ENCODE measurements at places on chromosomes 7 and 10.

- no peak for DNase-seq
These were observed 13.0 kb downstream of the ANTXRL start for GRCh38 chr10:46299536-46300369.

DNA sequence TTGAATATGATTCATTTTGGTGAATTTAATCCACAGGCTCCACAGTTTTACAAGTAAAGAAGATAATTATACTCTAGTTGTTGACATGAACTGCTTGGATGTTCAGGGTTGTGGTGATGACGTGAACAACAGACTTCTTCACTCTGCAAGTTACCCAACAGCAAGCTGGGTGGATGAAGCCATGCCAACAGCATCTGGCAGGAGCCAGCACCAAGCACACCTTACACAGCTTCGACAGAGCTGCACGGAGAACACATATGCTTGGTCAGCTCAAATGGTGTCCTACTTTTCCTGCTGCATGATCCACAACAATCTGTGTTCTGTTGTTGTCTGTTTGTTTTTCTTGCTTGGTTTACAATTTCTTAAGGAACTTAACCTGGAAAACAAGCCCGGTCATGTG is 9.8 kb downstream of the NOD1 start:
- DNase-seq: no peak

- DNase-seq: no peak
These were observed 270.5 kb downstream of the CCDC3 start for GRCh38 chr10:12730809-12731519.

DNA sequence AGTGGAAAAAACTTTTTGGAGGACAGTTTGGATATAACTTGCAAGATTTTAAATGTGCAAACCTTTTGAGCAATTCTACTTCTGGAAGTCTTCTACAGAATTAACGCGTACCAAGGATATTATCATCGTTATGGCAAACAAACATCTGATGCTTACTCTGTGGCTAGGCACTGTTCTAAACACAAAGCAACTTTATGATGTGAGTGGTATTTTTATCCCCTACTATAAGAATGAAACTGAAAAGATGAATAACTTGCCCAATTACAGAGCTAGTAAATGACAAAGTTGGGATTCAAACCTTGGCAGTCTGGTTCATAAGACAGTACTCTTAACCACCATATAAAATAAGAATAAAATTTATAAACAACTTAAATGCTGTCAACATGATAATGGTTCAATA is 15.8 kb downstream of the ASZ1 start:
- DNase-seq: no peak

DNA sequence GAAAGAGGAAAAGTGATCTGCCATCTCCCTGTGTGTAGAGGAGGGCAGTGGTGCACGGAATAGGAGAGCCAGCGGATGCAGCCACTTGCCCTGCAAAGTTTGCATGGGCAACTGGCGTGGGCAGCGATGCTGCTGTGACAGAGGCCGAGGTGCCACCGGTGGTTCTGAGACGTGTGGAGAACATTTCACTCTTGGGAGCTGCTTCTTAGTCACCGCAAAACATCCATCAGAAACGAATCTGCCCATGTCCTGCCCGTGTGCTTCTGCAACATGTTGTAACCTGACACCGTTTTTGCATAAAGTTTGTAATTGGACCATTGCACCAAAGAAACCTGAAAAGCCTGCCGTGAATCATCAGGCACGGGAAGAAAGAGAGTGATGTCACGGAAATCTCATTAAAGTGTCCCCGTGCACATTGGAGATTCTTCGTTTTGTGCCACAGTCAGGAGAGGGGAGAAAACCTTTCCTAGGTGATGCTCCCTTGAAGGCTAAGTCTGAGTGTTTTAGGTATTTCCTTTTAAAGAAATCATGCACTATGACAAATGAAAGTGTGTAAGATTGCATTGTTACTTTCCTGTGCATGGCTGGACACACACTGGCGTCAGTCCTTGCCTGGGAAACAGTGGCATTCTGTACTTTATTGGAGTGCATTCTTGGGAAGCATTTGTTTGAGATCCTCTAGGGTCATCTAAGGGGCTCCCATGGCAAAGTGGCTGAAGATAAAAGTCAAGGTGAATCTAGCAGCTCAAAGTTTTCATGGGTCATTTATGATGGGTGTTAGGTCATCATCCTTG is 302.6 kb downstream of the KLF6 start:
- no peak for DNase-seq

GRCh38 chr7:156234666-156235494 is 405.7 kb upstream of the RNF32 start:
- DNase-seq: no peak

- DNase-seq: no peak
These were observed 209.4 kb upstream of the FOXK1 start for GRCh38 chr7:4472728-4473127.

- peak; percentile 45 for DNase-seq
These were observed 472 bp downstream of the PDAP1 start for GRCh38 chr7:99407872-99408378.

- no peak for DNase-seq
These were observed 54.5 kb upstream of the PDZD8 start for GRCh38 chr10:117429643-117430265.

GRCh38 chr7:42407021-42407710 is 170.2 kb upstream of the GLI3 start:
- DNase-seq: no peak

GRCh38 chr10:120048391-120048790 is 155.9 kb downstream of the SEC23IP start:
- DNase-seq: no peak

- no peak for DNase-seq
These were observed 14.4 kb downstream of the TAS2R41 start for GRCh38 chr7:143492043-143492471.

DNA sequence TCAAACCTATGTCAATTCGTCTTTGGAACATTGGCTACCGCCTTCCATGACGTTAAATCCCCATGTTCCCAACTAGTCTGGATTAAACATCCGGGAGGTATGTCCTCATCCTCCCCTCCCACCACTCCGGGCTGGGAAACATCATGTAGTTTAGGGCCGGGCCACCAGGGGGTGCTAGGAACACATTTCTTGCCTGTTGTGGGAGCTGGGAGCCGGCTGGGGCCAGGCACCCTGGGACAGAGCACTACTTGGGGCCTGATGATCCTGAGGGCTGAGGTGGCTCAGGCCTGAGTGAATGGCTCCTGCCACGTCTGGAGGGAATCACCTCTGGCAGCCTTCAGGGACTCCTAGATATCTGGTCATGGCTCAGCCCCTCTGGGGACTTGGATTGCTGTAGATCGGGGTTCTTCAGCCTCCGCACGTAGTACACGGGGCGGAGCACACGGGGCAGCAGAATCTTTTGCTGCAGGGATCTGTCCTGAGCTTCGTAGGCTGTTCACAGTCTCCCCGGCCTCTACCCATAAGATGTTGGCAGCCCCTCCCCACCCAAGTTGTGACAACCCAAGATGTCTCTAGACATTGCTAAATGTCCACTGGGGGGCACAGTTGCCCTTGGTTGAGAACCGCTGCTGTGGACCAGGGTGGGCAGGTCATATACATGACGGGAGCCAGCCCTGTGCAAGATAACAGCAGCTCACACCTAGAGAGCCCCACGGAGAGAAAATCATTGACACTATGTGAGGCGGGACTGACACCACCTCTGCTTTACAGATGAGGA is 141.2 kb upstream of the ZNF716 start:
- peak; percentile 12 for DNase-seq

GRCh38 chr7:42315103-42315502 is 78.1 kb upstream of the GLI3 start:
- no peak for DNase-seq

- peak; percentile 97 for DNase-seq
These were observed at the start of gene ZNF25 for GRCh38 chr10:37976091-37976879. TSS of gene ZNF25 (minus strand) at chr10:37976647. CDS start at chr10:37971722, 4,925 bp downstream.

DNA sequence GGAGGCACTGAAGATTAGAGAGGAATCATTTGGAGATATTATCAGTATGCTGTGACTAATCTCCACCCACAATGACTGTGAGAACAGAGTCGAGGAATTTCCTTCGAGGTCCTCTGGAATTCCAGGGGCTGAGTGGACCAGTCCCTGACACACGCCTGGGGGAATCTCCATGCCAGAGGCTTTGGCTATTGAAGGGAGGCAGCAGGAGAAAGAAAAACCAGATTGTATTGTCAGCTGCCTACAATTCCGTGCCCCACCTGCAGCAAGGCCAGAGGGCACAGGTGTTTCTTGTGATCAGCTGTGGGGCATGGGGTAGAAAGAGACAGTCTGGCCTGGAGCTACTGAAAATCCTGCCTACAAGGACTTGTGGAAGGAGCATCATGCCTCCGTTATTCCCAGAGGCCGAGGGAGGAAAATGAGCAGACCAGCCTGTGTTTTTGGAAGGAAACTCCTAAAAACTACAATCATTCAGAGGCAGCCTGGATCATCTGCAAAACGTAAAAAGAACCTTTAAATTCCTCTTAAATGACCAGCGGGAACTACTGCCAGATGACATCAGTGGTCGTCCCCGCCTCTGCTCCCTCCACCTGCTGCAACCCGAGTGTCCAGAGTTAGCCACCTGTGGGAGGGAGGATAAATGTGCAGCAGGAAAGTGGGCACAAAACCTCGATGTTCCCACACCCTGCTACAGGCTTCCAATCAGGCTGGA is 25.4 kb upstream of the ANK3 start:
- DNase-seq: no peak

- no peak for DNase-seq
These were observed 29.9 kb downstream of the MBL2 start for GRCh38 chr10:52742731-52743130.

DNA sequence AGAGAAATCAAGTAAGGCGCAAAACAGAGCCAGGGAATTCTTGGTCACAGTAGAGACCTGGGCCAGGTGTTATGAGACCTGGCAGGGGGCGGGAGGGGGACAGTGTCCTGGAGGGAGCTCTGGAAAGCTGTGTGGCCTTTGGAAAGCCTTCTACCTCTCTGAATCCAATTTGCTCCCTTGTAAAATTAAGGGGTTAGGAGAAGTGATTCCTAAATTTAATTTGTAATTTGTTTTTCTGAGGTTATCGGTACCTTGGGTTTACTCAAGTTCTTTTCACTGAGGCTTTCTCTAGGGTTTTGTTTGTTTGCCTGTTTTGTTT is 920.8 kb downstream of the TYW1 start:
- no peak for DNase-seq

DNA sequence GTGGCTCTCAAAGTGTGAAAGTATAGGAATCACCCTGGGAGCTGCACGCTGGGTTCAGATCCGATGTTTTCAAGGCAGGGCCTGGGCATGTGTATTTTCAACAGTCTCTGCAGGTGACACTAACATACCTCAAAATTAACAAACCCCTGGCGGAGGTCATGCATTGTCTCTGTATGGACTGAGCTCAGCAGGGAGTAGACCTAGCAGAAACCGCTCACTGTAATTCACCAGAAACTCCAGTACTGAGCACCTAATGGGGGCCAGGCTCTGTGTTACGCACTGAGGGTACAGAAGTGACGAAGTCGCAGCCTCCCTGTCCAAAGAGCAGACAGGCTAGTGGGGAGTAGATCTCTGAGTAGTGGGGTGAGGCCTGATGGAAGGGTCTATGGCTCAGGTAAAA is 5.6 kb downstream of the STRA8 start:
- no peak for DNase-seq

GRCh38 chr7:156616269-156617202 is 24.0 kb upstream of the RNF32 start:
- peak; percentile 39 for DNase-seq

DNA sequence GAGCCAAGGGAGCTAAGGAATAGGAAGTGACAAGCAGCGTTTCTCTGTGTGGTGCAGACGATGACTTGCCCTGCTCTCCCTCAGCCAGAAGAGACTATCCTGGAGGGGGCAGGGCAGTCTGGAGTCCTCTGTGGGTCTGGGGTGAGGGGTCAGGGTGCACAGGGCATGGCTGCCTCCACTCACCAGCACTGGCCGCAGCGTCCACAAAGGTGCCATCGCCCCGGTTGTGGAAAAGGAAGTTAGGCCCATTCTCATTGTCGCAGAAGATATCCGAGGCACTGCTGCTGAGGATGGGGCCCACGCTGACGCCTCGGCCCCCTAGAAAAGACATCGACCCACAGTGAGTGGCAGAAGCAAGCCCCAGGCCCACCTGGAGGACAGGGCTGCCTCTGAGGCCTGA is 58.2 kb downstream of the GOLGA7B start:
- DNase-seq: no peak

GRCh38 chr10:51244309-51244708 is 170.0 kb downstream of the PRKG1 start:
- DNase-seq: no peak

GRCh38 chr7:141076377-141076776 is 2.5 kb downstream of the TMEM178B start:
- no peak for DNase-seq

DNA sequence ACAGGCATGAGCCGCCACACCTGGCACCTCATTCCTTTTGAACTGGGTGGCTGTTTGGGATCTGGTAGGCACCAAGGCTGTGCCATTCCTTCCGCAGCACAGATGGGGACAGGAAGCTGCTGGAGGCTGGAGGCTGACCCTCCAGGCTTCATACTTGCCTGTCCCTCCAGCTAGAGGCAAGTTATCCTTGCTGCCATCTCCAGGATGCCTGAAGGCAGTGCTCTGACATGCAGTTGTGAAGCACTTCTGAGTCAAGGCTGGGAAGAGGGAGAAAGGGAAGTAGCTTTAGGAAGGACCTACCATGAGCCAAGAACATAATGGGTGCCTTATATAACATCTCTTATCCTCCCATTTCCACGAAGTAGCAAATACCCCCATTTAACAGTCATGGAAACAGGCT is 9.5 kb downstream of the MARVELD1 start:
- no peak for DNase-seq

- peak; percentile 58 for DNase-seq
These were observed 1.5 kb upstream of the KAT6B start for GRCh38 chr10:74824900-74825370.

- no peak for DNase-seq
These were observed 67.5 kb upstream of the COMTD1 start for GRCh38 chr10:75303045-75303777.

DNA sequence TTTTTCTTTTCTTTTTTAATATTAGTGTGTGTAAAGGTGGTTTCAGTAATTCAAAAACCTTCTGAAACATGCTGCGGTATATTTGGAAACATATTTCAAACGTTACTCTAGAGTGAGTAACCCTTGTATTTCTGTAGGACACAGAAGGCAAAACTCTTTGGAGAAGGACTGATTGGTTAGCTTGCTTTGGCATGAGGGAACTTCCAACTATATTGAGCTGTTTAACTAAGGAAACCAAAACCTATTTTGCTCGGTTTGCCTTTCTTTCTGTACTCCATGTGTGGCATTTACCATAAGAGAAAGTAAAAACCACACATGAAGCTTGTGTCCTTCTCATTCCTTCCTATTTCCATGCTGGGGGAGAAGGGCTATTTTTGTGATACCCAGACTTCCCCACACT is 149.8 kb downstream of the DYNC1I1 start:
- DNase-seq: no peak

GRCh38 chr7:22591271-22591670 is 91.3 kb upstream of the STEAP1B start:
- no peak for DNase-seq

DNA sequence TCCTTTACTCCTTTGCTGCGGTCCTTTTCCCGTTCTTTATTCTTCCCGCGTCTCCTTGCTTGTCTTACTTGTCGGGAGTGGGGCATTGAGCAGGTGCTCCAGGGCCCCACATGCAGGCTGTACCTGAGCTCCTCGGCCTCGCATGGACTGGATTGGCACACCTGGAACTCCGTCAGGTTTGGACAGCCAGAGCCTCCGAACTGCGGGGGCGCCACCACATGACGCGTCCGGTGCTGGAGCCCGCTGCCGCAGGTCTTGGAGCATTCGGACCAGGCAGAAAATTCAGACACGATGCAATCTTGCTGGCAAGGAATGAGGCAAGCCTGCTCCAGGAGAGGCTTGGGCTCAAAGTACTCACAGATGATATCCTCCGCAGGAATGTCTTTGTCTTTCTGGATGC is 195.7 kb downstream of the THSD7A start:
- DNase-seq: no peak

Measured in stimulated activated CD4-positive, alpha-beta T cell treated with anti-CD3 and anti-CD28 coated beads, Interleukin-2, amount 100 ng/mL, for 24 hours (primary cell).